Anterior cingulate cortex (tissue), 58 donors: ENCODE measurements at places on chromosomes 4 and X.
A peak's percentile ranks its signal among the peaks of the same experiment; 100 is the strongest.

DNA sequence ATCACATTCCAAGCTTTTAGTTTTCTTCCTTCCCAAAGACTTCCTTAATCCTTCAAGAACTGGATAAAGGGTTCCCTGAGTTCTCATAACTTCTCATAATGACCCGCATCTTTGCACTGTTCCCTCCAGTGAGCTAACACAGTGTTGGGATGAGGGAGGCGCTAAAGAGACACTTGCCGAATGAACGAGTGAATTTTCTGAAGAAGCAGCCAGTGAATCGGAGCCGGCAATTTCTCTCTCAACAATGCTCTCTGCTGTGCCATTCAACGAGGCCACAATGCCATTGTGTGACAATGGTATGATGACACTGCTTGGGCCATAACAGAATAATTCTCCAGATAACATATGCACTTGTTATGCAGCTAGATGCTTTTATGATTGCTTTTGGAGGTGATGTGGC lies 51.4 kb upstream of the ZFP42 start:
- no peak for DNase-seq

- DNase-seq, result no peak
These were observed 3.8 kb downstream of the PPARGC1A start for GRCh38 chr4:23885943-23886590.

- DNase-seq, result no peak
These were observed 584.8 kb upstream of the INTU start for GRCh38 chr4:127047930-127048329.

DNA sequence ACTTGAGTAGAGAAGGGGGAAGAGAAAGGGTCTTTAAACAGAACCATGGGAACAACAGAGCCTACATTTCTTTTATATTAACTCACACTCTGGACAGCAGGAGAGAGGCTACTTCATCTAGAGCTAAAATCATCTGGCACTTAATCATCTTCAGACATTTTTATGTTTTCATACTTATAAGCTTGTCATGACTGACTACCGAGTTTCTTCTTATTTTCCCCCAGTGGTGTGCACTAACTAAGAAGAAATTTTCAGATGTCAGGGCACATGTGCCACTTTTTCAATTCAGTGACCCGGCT lies 11.8 kb upstream of the RTL5 start:
- DNase-seq, result no peak

DNA sequence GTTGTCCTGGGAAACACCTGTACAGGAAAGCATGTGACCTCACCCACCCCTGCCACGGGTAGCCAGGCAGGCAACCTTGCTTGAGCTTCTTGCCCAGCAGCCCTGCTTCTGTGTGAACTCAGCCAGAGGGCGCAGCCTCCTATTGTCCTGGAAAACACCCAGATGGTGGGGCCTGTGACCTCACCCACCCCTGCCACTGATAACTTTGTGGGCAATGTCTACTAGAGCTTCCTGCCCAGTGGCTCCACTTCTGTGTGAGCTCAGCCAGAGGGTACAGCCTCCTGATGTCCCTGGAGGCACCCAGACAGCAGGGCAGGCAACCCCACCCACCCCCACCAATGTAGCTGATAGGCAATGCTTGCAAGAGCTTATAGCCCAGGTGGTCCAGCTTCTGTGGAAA lies 146.3 kb downstream of the DTHD1 start:
- no peak for DNase-seq

- DNase-seq, result peak; percentile 88
These were observed 89.2 kb upstream of the GPM6B start for GRCh38 chrX:13906093-13906492.

DNA sequence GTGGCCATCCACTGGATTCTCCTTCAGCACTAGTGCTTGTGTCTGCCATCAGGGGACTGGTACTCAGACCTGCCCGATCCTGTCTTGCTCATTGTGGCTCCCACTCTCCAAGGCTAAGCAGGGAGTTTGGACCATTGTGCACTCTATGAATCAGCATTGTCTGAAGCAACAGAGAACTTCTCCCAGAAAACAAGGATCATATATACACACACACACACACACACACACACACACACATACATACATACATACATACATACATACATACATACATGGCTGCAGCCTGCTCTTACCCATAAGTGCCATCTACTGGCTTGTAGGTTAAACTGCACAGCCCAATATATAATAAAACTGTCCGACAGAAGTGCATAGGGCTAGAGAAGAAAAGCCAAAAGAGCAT lies 345.3 kb upstream of the LCORL start:
- no peak for DNase-seq

DNA sequence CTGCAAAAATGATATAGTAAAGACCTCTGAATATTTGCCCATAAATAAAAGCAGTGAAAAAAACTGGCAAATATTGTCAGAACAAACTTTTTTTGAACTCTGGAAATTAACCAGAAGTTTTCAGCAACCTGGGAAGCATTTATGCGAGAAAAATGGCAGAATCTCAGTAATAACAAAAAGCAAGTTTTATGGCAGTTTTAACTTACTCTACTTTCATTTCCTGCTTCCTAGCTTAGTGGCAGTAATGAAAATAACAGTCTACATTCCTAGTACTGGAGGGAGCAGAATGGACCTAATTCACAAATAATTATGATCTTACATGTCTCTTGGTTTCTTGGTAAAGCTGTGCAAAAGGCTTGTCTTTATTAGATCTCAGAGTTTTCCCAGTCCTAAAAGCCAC lies 460.1 kb downstream of the NAF1 start:
- no peak for DNase-seq

DNA sequence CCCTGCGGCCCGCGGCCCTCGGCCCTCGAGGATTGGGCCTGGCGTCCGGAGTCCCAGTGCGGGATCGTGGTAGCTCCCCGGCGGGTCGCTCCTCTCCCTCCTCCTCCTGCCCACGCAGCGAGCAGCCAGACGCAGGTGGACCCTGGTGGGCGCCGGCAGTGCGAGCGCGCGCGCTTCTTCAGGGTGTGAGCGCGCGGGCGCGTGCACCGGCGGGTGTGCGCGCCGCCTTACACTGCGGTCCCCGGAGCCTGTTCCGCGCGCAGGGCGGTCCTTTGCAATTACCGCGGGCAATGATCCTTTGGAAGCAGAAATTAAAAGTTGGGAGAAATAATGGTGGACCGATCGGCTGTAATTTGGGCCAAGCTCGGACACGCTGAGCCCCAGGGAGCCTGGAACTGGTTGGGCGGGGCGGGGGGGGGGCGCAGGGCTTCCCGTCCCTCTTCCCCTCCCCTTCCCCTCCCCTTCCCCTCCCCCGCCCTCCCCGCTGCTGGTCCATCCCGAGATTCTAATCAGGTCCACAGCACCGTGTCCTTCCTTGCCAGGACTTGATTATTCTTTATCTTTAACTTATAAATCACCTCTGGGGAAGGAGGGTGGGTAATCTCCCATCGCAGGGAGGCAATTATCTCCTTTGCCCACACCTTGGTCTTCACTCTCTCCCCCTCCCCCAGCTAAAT lies 1.6 kb upstream of the NKX1-1 start:
- DNase-seq, result no peak

DNA sequence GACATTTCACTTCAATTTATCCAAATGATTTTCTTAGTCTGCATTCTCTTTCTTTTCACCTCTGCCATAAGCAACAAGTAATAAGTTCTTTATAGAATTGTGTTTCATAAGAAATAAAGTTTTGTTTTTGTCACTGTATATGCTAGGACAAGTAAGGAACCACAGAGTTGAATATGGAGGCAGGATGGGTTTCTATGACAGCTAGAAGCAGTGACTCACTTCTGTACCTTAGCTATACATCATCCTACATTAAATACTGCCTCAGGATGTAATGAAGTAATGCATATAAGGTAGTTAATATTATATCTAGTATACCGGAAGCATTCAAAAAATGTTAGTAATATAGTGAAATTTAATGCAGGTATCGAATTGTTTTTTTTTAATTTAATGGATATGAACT lies 128.0 kb downstream of the PPA2 start:
- DNase-seq, result no peak

GRCh38 chr4:37891260-37892159 lies 626 bp downstream of the TBC1D1 start:
- DNase-seq, result peak; percentile 38

- DNase-seq, result no peak
These were observed 204.2 kb upstream of the CASK start for GRCh38 chrX:42127563-42127962.

DNA sequence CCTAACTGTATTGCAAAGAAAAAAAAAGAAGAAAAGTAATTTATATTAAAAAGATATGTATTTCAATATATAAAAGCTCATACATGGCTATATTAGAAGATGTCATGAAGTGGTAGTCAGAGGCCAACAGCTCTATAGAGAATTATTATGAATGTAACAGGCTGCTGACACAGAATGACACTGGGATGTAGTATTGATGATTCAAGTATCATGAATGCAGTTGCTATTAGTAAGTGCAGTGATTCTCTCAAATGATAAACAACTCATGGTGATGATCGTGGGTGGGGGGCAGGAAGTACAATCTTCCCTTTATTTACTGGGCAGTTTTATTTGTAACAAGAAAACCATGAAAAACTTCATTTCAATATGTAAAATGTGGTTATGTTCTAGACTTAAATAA lies 124.6 kb downstream of the COL4A6 start:
- DNase-seq, result no peak

- DNase-seq, result no peak
These were observed 89.7 kb downstream of the LRP2BP start for GRCh38 chr4:185305979-185306442.

- no peak for DNase-seq
These were observed 3.2 kb downstream of the CXorf65 start for GRCh38 chrX:71103110-71103983.

DNA sequence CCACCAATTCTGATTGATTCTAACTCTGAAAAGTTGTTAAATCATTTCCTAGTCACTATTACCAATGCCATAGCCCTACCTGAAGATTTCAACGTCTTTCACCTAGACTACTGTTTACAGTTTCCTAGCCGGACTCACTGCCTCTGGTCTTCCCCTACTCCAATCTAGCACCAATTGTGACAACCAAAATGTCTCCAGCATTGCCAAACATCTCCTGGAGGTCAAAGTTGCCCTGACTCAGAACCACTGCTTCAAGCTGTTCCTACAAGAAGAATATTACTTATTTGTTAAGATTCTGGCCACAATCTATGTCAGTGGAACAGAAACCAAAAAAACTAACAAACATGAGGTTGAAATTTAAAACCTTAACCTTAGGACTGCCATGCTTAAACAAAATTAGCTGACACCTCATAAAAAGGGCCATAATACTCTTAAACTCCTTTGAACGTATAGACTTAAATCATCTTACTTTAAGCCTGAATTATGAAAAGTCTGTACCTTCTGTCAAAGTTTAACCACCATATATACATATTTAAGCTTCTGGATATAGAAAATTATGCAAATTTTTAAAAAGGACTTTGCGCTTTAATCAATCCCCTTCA lies 2.1 kb downstream of the PDS5A start:
- no peak for DNase-seq

GRCh38 chrX:103530545-103530944 lies 11.3 kb upstream of the RAB40A start:
- DNase-seq, result no peak

GRCh38 chr4:176273736-176274135 lies 4.7 kb upstream of the ASB5 start:
- DNase-seq, result no peak

DNA sequence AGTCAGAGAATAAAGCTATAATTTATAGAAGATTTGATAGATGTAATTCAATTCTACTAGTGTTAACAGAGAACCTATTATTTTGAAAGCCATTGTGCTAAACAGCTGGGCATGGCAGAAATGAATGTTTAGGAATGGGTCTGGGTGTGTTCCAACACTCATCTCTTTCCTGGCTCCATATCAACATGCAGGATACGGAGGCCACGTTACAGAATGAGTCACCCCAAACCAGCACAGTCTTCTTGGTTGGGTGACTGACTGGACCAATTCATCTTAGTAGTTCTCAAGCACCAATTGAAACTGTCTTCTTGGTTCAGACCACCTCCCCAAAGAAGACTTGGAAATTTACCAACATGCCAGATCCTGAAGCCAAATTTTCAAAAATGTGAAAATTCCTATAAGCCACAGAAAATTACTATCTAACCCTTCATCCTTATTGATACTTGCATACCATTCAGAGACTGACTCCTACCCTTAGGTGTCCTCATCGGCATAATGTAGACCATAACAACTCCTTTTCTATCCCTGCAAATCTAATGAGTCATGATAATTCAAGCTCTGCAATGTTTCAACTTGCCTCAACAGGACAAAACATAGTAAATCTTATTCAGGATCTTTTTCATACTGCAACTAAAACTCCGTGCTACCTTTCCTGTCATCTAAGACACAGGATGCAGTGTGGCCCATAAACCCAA lies 52.0 kb upstream of the ATOH1 start:
- no peak for DNase-seq

DNA sequence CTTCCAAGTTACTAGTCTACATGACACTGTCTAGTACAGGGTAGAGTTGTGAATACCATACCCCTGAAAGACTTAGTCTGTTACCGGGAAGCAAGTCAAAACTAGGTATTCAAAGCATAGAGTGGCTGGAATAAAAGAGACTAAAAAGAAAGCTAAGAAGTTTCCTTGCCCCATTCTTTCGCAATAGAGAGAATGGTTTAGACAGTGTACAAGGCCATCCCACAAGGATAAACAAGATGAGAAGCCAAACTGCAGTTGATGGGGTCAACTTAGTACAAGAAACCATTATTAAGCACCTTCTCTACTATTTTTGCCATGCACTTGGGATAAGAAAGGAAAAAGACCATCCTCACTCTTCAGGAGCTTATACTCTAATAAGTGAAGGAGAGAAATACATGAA lies 30.3 kb downstream of the AMMECR1 start:
- no peak for DNase-seq

DNA sequence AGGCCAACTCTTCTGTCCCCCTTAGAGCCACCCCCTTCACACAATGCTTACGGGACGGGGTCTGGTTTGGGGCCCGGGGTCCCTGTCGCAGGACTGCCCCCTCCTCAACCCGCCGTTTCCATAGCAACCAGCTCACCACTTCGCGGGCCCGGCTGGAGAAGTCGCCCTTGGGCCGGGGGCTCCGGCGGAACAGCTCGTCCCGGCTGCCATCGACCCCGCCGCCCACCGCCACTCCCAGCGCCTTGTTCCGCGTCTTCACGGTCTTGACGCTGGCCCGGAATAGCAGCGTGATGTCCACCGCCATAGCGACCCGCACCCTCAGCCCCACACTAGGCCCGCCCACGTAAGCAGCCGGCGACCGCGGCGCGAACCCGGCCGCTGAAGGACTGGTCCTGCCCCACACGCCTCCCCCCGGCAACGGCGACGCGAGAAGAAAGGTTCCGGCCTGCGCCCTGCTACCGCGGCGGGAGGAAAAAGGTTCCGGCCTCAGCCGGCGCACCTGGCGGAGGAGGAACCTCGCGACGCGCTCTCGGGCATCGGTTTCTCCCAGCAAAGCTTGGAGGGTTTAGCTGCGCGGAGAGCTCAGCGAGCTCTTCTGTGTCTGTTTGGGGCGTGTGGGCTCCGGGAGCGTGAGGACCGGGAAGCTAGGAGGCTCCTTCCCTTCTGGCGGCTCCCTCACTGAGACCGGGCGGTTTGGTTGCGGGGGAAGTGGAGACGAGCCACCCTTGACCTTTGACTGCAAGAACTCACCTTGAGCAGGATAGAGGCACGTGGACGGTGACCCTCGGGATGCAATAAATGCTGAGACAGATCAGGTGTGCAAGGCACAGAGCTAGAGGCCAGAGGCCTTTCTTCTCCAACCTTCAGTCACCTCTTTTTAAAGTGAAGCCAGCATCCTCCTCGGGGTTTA lies at the start of gene STX18:
STX18 (minus strand) TSS at position 388 of the 910 bp plus-strand sequence; CDS start at position 304, 84 bp downstream.
- DNase-seq, result peak; percentile 69

GRCh38 chrX:20189171-20189570 lies 47.5 kb upstream of the EIF1AX start:
- no peak for DNase-seq
